Tracheal epithelial cell (primary cell): ENCODE measurements at places on chromosomes 13 and 19. TPM values are rescaled to one million over a fixed set of nuclear protein-coding genes. Genes with fewer than 3 reads are reported as not detected.

Gene CCDC124
- total RNA-seq = 19.6 and 25.5 TPM in 2 replicates

Gene RASA3
- total RNA-seq = 3.9 and 6.0 TPM in 2 replicates

Gene ZSCAN18
- 44.1 and 55.2 TPM in 2 replicates for total RNA-seq

Gene C5AR2
- 0.24 TPM in 1 of 2 replicates, not detected in the other for total RNA-seq

Gene CADM4
- total RNA-seq = 9.6 and 13.3 TPM in 2 replicates

Gene COL5A3
- total RNA-seq = 1.2 TPM in 1 of 2 replicates, not detected in the other

Gene LRRC8E
- 8.3 and 19.0 TPM in 2 replicates for total RNA-seq

Gene ZNF8
- total RNA-seq = 3.9 and 4.3 TPM in 2 replicates

Gene KLHL1
- not detected in 2 replicates for total RNA-seq

Gene ZNF709
- total RNA-seq = 0.64 and 0.96 TPM in 2 replicates

Gene CRYL1
- total RNA-seq = 19.6 and 27.2 TPM in 2 replicates

Gene KIRREL2
- not detected in 2 replicates for total RNA-seq

Gene OVOL3
- not detected in 2 replicates for total RNA-seq

Gene LIM2
- not detected in 2 replicates for total RNA-seq

Gene CYP4F12
- 6.8 TPM in 1 of 2 replicates, not detected in the other for total RNA-seq
